ENCODE measurements at places on chromosomes 5 and 9.

DNA sequence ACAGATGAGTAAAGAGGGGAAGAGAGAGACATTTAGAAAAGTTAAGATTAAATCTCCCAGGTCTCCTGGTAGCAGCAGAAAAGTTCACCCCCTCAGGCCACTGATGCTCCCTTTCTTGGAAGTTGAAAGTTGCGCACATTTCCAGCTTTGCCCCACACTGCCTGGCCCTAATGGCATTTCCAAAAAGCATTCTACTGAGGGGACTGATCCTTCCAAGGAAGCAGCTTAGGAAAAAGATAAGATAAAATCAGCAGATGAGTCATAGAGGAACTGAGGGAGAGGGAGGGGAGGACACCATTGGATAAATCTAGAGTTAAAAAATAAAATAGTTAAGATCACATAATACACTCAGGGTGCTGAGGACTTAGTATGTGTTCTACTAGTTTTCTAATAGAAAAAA lies 67.6 kb upstream of the SLC12A2 start:
- DNase-seq, result no peak

- DNase-seq, result no peak
Measured at GRCh38 chr5:137741718-137742117, 5.8 kb upstream of the KLHL3 start.

GRCh38 chr9:135152614-135153334 lies 65.3 kb downstream of the OLFM1 start:
- peak; percentile 38 for DNase-seq

DNA sequence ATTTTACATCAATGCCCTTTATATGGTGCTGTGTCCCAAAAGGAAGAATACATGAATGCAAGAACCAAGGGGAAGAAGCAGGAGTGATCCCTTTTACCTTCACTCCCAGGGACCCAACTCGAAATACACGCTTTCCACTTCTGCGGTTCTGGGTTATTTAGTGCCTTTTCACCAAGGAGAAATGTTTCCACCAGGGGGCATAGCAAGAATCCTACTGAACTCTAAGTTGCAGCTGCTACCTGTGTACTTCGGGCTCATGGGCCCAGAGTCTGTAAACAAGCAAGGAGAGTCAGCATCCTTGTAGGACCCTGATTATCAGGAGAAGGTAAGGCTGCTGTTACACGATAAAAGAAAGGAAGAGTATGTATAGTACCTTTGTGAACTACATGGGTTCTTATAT lies 45.7 kb downstream of the DPYSL3 start:
- DNase-seq, result no peak

DNA sequence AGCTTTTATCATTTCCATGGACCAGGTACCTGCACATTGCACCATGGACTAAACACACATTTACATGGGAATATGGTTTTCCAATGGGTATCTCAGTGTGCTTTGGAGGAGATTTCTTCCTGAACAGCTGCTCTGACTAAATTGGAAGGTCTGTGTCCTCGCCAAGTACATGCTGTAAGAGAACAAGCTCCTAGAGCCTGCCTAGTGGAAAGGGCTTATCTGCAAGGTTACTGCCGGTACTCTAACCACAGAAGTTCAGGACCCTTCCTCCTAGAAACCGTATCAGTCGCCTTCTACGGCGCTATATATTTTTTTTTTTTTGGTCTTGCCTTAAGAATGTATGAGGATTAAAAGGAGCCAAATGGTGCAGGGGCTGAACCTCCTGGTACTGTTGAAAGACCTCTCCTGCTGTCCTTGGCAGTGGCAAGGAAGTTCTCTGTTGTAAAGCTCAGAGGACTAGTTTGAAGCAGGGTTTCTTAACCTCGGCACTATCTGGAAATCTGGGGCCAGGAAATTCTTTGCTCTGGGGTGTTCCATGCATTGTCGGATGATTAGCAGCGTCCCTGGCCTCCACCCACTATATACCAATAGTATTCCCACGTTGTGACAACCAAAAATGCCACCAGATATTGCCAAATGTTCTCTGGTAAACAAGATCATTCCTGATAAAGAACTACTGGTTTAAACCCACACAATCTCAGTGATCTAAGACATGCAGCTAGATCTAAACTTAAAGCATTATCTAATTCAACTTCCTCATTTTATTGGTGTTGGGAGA lies 107.4 kb downstream of the FBXO38 start:
- DNase-seq, result no peak

- no peak for DNase-seq
Measured at GRCh38 chr5:124212934-124213333, 533.5 kb downstream of the ZNF608 start.

DNA sequence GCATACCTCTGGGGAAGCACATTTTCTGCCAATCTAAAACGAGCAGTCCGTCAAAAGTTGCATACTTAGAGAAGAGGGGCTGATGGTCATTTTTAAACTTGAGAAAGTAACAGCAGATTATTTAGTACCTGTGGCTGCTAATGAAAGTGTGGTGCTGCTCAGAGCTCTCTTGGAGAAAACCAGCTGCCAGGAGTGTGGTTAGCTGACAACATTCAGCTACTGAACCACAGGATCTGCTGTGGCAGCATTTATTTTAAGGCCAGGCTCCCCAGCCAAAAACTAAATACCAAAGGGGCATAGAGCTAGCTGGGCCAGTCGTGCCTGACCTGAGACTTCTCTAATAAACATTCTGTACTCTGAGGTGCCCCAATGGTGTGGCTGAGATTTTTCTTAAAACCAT lies 203.6 kb downstream of the EDIL3 start:
- DNase-seq, result no peak

DNA sequence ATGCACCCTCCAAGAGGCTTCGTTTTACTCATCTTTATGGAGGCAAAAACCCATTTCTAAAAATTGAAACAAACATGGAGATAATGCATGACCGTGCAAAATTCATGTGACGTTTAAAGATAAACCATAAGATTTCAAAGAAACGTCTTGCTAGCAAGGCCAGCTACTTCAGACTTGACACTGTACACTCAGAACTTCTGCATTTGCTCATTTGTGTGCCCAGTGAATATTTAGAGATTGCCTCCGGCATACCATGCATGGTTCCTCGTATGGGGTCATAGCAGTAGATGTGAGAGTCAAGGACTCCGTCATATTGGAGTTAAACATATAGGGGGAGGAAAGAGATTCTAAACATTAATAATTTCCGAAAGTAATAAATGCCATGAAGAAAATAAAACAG lies 78.6 kb upstream of the NEURL1B start:
- DNase-seq, result no peak

DNA sequence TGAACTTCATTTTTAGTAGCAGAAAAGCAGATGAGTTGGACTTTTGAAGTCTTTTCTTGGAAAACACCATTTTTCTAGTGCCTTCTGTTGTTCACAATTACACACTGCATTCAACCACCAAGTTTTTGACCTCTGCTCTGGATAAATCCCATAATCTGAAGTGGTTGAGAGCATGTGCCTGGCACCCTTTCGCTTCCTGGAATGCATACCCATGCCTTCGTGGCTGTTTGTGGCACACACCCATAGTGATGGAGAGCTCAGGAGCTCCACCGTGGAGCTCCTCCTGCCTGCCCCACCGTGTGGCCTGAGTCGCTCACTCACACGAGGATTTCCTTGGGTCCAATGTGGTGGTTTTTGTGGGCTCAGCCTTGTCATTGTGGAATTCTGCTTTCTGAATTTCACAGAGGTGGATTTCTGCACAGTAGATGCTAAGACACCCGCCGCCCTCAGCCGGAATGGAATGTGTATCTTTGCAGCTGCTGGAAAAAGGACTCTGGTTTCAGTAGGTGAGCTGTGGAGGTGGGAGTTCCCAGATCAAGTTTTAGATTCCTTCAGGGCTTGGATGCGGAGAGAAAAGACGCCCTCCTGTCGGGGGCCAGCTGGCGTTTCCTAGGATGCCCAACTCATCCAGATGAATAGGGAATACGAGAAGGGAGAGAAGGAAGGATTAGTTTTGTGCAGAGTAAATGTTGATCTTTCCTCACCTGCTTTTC lies 500.4 kb downstream of the IRX1 start:
- no peak for DNase-seq

- DNase-seq, result peak; percentile 38
Measured at GRCh38 chr9:109887079-109887478, 107.1 kb downstream of the PALM2AKAP2 start.

- DNase-seq, result no peak
Measured at GRCh38 chr9:33249087-33249658, 9.2 kb downstream of the SPINK4 start.

DNA sequence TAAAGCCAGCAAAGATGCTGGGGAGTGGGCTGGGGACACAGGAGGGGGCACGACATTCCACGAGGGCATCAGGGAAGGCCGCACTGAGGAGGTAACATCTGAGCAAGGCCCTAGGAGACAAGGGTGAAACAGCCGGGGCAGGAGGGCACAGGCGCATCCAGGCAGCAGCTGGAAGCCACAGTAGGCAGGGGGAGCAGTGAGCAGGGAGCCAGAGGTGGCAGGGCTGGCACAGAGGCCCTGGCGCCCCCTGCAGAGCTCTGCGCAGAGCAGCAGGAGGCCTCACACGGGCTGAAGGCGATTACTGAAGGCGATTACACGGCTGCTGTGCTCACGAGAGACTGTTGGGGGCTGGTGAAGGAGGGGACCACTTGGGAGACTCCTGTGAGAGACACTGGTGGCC lies 15.4 kb downstream of the LMAN2 start:
- DNase-seq, result no peak

DNA sequence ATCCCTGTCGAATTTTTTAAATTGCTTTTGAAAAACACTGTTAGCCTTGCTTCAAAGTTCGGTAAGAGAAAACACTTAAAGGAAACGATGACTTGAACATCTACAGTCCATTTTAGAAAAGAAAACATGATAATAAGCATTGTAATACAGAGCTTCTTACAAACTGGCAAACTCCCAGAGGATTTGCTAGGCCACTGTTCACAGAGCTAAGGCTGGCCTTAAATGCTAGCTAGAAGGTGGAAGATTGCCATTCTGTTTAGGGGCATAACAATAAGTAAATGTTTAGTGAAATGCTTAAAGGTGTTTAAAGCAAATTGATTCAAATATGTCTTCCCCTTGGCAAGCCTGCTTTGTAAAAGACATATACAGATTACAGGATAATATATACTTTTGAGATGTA lies 169.6 kb downstream of the TLE4 start:
- DNase-seq, result no peak

DNA sequence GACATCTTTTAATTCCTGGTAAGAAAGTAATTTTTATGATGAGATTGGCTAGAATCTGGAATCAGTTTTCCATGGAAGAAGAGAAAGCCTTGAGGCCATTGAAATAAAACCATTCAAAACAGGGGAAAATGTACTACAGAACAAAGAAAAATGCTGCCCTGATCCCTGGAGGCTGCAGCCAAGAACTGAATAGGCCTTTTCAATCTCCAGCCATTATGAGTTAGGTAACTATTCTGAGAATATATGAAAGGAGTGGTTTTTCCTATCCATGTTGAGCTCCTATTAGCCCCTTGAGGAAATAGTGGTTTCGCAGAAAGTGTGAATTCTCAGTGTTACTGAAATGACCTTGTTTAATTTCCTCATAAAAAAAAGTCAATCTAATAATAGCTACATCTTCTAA lies 408.5 kb upstream of the GRAMD2B start:
- no peak for DNase-seq

GRCh38 chr5:169695025-169695625 lies 58.0 kb downstream of the DOCK2 start:
- no peak for DNase-seq

- peak; percentile 98 for DNase-seq
Measured at GRCh38 chr5:125408448-125409233, 662.2 kb upstream of the ZNF608 start.

DNA sequence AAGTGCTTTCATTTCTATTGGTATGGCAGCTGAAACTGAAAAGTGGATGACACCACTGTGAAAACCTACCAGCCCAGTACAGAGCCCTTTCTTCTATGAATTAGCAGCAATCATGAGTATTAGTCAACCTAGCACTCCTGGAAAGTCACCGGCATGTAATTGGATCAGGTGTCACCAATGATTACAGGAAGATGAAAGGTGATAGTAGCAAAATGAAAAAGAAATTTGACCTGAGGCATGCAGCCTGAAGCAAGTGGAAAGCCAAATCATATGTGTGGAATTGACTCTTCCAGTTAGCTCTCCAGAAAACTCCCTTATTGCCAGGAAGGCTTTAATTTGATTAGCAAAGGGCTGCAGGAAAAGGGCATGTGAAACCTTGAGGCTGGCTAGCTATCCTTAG lies 81.2 kb upstream of the NAA35 start:
- peak; percentile 17 for DNase-seq

DNA sequence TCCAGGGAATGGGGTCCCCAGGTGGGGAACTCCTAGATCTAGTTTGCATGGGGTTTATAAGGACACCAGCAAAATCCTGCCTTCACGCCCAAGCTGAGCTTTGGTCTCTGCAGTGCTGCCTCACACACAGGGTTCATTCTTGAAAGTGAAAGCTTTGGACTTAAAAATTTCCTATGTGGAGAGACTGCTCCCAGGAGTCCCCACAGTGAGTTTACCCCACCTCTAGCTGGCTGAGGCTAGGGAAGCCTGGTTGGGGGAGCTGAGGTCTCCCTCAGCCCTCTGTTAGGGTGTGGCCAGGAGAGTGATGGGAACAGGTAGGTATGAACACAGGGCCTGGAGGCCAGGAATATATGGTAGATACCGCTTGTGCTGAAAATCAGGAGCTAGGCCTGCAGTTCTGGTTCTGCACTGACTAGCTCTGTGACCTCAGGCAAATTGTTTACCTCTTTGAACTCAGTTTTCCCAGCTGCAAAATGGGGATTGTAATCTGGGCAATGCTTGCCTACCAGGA lies 41.5 kb upstream of the LARP1 start:
- no peak for DNase-seq

GRCh38 chr9:134571946-134572917 lies 69.4 kb upstream of the COL5A1 start:
- DNase-seq, result no peak

DNA sequence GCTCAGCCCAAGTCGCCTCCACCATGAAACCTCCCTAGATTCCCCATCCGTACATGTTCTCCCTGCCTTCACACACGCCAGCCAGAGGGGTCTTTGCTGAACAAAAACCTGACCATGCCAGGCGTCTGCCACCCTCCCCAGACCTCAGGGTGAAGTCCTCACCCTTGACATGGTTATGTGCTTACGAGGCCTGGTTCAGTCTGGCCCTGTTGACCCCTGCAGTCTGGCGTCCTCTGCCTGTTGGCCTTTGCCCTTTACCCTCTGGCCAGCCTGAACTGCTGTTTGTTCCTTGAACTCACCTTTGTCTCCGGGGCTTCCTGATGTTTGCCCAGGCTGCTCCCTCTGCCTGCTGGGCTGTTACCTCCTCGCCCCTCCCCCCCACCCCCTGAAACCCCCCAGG lies 29.8 kb downstream of the NCS1 start:
- DNase-seq, result no peak

Measured in RWPE1 (cell line).